MG63 (cell line): ENCODE measurements at places on chromosomes 1 and 21. TPM values are rescaled to one million over a fixed set of nuclear protein-coding genes. Genes with fewer than 3 reads are reported as not detected.

Gene PDC
- not detected in 2 replicates for total RNA-seq

Gene LRRIQ3
- 0.12 and 0.16 TPM in 2 replicates for total RNA-seq

Gene SLC30A10
- total RNA-seq, result 2.1 TPM in 1 of 2 replicates, not detected in the other

Gene RNF186
- total RNA-seq, result not detected in 2 replicates

Gene MAP1LC3C
- total RNA-seq, result 2.2 and 3.3 TPM in 2 replicates

Gene GLUL
- total RNA-seq, result 158 and 173 TPM in 2 replicates

Gene AKT3
- total RNA-seq, result 4.4 and 8.0 TPM in 2 replicates

Gene NUP210L
- total RNA-seq, result not detected in 2 replicates

Gene SOD1
- 352 and 381 TPM in 2 replicates for total RNA-seq

Gene INSRR
- total RNA-seq, result not detected in 2 replicates

Gene PTGER3
- total RNA-seq, result not detected in 2 replicates

Gene AGT
- total RNA-seq, result not detected in 2 replicates

Gene DYRK3
- 19.3 and 20.2 TPM in 2 replicates for total RNA-seq
